ENCODE measurements at places on chromosomes 5 and 9.

DNA sequence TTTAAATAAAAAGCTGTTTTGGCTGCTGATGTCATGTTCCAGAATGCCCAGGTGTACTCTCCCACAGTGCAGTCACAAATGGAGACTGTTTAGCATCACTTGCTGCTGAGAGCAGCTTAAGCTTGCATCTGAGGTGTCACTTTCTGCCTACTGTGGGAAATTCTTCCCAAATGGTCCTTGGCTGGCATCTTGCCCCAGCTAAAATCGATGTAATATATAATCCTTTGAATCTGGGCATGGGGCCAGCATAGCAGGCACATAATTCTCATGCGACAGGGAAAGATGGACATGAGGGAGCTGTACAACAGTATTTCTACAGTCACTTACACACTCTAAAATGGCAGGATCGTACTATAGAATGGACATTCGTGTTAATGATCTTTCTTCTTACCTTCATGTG is 144.3 kb downstream of the MACIR start:
- DNase-seq: peak; percentile 27

DNA sequence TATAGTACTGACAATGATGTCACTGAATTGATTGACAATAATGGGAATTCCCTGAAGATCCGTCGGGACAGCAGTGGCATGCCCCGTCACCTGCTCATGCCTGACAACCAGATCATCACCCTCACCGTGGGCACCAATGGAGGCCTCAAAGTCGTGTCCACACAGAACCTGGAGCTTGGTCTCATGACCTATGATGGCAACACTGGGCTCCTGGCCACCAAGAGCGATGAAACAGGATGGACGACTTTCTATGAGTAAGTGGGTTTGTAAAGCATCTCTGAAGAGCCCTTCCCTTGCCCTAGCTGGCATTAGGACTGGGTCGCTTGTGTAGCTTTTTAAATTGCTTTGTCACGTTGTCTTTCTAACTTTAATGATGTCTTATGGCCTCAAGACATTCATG is 72.7 kb upstream of the WWC1 start:
- DNase-seq: no peak

DNA sequence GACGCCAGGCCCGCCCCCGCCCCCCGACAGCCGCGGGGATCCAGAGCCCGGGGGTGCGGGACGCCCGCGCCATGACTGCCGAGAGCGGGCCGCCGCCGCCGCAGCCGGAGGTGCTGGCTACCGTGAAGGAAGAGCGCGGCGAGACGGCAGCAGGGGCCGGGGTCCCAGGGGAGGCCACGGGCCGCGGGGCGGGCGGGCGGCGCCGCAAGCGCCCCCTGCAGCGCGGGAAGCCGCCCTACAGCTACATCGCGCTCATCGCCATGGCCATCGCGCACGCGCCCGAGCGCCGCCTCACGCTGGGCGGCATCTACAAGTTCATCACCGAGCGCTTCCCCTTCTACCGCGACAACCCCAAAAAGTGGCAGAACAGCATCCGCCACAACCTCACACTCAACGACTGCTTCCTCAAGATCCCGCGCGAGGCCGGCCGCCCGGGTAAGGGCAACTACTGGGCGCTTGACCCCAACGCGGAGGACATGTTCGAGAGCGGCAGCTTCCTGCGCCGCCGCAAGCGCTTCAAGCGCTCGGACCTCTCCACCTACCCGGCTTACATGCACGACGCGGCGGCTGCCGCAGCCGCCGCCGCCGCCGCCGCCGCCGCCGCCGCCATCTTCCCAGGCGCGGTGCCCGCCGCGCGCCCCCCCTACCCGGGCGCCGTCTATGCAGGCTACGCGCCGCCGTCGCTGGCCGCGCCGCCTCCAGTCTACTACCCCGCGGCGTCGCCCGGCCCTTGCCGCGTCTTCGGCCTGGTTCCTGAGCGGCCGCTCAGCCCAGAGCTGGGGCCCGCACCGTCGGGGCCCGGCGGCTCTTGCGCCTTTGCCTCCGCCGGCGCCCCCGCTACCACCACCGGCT is 1.0 kb downstream of the FOXE1 start:
- DNase-seq: peak; percentile 81

DNA sequence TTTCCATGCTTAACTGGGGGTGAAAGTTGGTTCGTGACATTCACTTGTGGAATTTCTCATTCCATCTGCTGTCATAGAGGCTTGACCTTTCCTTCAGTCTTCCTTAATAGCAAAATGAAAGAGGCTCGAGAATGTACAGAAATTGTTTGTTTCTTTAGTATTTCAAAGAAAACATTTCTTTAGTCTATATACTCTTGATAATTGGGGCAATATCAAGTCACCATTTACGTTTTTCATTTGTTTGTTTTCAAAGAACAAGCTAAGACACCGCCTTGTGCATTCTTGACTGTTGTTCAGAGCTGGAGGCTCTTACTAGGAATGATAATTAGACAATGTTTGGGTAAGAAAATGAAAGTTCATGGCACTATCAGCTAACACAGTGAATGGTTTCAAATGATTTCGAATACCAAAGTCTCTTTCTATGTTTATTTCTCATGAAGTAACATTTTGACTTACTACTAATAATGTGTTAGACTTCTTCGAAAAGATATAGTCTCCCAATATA is 835.4 kb downstream of the SEMA5A start:
- DNase-seq: no peak

DNA sequence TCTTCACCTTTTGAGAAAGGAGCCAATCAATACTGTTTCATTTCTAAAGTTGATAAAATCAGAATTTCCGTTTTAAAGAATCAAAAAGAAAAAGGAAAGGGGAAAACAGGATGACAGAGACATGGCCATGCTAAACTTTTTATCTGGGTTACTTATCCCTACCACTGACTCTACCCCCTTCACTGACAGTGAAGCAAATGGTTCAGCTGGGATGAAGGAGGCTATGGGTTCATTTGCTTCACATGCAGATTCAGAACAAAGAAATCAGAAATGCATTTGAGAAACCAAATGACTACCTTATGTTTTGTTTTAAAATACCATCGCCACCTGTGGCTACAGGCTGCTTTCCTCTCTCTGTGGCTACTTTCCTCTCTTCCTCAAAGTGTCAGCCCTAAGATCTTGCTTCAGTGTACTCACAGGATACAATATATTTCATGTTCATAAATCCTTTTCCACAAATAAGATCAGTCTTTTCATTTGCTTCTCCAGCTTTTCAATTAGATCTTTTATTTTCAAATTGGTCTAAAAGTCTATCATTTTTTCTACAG is 53.3 kb downstream of the LPAR1 start:
- no peak for DNase-seq

DNA sequence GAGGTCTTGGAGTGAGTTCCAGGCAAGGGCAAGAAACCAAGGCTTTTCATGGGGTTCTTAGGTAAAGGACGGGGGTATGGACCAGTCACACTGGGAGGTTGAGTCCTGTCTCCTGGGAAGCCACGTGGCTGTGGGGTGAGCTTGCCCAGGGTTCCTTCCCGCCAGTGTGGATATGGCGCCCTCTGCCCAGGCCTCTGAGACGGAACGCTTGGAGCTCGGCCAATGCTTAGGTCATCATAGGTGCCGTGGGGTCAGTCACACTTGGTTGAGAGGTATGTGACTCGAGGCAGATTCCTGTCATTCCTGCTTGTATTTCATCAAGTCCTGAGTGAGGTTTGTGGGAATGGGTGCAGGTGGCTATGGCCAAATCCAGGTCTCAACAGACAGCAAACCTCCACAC is 46.2 kb downstream of the TENT4A start:
- no peak for DNase-seq

DNA sequence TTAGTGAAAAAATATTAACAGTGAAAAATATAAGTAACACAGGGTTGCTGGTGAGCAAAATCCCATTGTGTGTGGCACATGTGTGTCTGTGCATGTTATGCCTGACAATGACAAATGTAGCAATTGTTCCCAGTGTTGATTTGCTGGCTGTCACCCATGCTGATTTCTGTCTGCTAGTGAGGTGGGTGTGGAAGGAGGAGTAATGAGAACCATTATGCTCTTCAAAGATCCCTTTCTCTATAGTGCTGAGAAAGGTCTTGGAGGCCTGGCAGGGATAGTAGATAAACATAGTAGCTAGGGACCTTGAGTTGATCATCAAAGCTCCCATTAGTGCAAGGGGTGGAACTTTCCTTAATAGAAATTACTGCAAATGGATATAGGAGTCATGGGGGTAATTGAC is 152.5 kb upstream of the CLINT1 start:
- DNase-seq: no peak

DNA sequence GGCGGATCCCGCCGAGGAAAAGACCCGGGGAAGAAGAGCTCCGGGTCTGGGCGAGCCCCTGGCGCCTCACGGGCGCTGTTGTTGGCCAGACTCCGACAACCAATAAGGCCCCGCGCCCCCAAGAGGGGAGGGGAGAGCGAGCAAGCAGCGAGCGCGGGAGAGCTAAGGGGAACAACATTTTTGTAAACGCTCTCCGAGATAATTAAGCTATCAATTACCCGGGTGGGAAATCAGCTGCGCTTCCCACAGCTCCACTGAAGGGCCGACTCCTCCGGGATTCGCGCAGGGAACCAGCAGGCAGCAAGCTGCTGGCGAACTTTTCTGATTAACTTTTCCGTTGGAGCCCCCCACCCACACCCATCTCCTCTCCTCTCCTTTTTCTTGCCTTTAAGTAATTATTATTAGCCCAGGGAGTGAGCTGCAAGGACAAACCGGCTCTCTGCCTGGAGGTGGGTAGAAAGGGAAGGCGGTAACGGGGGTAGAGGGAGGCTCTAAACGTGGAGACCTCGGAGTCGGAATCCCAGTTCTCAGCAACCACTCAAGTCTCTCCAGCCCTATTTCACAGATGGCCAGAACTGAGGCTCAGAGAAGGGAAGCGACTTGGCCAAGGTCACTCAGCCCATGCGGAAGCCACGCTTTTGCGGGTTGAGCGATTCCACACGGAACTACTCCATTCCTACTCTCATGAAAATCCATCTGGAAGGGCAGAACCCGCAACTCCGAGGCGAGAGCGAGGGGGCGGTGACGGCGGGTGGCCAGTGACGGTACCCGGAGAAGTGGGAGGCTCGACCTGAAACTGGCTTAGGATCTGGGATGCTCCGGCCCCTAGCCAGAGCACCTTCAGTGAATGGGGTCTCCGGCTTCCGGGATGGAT is 1.3 kb downstream of the ASTN2 start:
- DNase-seq: peak; percentile 82

DNA sequence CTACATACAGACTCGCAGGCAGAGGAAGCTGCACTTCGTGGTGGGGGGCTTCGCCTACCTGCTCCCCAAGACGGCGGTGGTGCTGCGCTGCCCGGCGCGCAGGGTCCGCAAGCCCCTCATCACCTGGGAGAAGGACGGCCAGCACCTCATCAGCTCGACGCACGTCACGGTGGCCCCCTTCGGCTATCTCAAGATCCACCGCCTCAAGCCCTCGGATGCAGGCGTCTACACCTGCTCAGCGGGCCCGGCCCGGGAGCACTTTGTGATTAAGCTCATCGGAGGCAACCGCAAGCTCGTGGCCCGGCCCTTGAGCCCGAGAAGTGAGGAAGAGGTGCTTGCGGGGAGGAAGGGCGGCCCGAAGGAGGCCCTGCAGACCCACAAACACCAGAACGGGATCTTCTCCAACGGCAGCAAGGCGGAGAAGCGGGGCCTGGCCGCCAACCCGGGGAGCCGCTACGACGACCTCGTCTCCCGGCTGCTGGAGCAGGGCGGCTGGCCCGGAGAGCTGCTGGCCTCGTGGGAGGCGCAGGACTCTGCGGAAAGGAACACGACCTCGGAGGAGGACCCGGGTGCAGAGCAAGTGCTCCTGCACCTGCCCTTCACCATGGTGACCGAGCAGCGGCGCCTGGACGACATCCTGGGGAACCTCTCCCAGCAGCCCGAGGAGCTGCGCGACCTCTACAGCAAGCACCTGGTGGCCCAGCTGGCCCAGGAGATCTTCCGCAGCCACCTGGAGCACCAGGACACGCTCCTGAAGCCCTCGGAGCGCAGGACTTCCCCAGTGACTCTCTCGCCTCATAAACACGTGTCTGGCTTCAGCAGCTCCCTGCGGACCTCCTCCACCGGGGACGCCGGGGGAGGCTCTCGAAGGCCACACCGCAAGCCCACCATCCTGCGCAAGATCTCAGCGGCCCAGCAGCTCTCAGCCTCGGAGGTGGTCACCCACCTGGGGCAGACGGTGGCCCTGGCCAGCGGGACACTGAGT is 255.9 kb downstream of the SAXO1 start:
- no peak for DNase-seq

DNA sequence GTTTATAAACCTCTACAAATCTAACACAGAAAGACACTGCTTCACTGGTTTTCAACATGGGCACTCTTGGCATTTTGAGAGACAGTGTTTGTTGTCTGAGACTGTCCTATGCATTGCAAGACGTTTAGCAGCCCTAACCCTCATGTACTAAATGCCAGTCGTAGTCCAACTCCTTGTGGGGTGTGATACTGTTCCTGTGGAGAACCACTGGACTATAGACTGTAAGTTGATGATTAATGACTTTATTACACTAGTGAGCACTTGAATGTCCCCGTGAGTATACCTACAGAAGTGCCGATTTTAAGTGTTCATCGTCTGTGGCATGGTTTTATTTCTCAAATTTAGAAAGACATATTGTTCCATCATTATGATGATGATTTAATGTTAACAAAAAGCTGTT is 46.2 kb downstream of the RECK start:
- no peak for DNase-seq

DNA sequence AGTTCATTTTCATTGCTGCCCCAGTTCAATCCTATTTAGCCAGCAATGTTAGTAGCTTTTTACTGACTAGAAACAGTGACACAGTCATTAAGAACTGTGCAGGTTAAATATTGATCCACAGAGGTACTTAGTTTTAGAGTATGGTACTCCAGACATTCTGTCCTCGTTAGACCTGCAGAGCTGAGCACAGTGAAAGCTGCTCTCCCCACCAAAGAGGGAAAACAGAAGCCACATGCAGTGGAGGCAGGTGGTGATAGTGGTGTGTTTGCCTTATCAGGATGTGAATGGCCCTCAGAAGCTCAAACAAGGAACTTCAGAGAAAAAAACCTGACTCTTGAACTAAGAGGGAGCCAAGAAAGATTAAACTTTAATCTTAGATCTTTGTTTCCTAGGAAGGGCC is 75.5 kb downstream of the UNC13B start:
- no peak for DNase-seq

GRCh38 chr5:69138766-69139165 is 28.2 kb upstream of the CCNB1 start:
- no peak for DNase-seq

DNA sequence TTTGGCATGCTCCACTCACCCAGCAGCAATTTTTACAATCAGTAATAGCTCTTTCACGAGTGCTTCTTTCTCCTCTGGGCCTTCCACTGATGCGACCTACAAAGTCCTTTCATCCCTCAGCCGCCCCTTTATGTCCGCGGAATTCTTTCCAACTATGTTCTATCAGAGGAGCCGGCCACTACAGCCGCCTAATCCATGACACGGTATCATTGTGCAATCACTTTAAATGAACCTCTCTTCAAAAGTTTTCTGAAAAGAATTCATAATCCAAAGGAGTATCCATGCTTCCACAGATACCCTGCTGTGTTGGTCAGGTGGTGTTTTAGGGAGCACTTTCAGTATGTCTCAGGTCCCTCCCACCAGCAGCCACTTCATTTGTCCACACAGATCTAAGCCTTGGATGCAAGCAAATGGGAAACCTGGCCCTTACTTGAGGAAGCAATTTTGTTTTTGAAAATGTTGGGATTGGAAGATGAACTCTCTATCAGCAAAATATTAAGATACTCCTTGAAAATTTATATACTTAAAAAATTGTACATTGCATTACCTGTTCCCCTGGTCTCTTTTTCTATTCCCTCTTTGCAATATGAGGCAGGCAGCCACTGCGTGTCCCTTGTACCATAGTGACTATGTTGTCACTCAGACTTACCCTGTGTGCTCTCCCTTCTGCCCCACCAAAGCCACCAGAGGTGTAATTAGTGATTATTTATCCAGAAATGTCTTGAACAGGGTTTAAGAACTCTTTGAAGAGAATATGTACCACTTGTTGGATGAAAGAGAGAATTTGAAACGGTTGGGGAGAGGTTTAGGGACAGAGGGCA is 12.9 kb upstream of the MEF2C start:
- no peak for DNase-seq

Data from NCI-H82 (cell line).